Ascending aorta (tissue), 2 donors: ENCODE measurements at places on chromosomes 1 and 21.

GRCh38 chr1:227777646-227778045, 37.8 kb upstream of the PRSS38 start:
- DNase-seq: no peak

DNA sequence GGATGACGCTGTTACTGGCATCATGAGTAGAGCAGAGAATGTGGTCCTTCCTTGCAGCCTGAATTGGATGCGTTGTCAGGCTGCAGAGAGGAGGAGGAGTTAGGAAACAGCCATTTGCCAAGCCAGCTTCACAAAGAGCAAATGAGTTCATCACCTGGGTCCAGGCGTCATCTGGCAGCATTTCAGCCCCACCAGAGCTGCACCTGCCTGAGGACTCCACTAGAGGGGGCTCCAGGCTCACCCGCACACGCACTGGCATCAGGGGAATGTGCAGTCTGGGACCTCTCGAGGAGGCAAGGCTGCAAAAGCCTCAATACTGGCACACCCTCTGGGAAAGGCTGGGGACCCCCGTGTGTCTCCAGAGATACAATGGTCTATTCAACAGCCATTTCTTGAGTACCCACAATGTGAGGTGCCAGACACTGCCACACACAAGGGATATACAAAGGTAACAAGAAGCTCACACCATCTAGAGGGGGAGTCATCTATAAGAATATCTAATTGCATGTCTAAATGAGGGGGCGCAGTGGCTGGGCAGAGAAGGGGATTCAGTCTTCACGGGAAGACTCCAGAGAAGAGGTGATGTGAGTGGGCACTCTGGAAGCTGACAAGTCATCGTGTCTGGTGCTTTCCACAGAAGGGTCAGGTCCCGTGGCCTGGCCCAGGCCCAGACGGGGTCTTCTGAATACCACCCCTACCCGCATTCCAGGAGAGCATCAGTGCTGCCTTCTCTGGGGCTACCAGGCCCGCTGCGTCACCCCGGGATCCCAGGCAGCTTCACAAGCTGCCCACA, 53.5 kb upstream of the CNTN2 start:
- DNase-seq: no peak

- DNase-seq: no peak
Measured at GRCh38 chr1:5927506-5928370, 64.5 kb downstream of the NPHP4 start.

DNA sequence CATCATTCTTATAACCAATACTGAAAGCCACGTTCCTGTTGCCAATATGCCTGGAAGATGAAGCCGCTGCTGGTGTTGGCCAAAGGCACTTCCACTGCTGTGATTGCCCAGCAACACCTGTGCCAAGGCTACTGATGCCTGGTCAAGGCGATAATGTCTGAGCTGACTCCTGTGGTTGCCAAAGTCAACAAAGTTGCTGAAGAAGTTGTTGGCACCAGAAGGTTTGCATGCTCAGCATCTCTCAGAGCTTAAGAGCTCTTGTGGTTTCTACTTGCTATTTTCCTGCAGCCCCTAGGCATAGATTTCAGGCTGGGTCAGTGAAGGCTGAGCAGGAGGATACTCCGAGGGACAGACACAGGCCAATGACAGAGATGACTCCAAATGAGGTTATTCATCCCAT, 63.4 kb upstream of the RAB3GAP2 start:
- no peak for DNase-seq

DNA sequence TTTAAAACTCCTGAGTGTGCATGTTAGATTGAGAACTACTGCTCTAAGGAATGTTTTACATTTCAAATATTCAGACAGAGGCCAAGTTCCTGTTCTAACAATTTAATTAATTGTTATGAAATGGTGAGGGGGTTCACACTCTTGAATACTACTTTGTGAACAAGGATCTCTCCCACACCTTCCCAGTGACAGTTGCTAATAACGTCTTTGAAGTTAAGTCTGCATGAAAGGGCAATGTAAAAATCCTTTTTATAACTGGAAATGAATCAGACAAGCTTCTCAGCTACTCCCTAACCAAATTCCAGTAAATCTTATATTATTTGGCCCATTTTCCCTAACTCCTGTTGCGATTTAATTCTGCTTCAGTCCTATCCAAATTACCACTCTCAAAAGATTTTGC, 828.5 kb upstream of the ADAMTS5 start:
- no peak for DNase-seq

GRCh38 chr1:244409701-244410100, 42.0 kb downstream of the ADSS2 start:
- no peak for DNase-seq

GRCh38 chr1:230891413-230891812, 23.1 kb upstream of the C1orf198 start:
- DNase-seq: no peak

- DNase-seq: no peak
Measured at GRCh38 chr1:198880397-198880796, 241.6 kb downstream of the PTPRC start.

GRCh38 chr21:38417726-38418125, 80.6 kb downstream of the ERG start:
- no peak for DNase-seq

DNA sequence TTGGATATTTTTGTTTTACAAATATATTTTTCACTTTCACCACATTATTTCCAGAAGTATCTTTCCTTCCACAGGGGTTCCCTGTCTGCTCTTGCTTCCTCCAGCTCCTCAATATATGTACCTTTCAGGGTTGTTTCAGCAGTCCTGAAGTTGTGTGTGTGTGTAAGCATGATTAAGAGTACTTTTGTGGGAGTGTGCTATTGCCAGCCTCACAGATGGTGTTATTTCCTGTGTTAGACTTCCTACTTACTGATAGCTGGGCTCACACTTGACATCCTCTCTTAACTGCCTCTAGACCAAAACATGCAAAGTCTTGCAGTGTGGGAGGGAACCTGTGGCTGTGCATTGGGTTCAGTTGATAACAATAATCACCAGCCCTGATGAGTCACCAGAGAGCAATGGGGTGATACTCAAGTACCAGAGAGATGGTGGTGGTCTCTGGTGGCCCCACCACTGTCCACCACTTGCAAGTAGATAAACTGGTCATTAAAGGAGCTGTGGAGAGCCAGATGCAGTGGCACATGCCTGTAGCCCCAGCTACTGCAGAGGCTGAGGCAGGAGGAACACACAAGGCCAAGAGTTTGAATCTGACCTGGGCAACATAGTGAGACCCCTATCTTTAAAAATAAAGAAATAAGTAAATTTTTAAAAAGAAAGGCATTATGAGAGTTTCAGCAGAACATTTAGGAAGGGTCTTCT, 126.7 kb downstream of the NR5A2 start:
- DNase-seq: no peak

DNA sequence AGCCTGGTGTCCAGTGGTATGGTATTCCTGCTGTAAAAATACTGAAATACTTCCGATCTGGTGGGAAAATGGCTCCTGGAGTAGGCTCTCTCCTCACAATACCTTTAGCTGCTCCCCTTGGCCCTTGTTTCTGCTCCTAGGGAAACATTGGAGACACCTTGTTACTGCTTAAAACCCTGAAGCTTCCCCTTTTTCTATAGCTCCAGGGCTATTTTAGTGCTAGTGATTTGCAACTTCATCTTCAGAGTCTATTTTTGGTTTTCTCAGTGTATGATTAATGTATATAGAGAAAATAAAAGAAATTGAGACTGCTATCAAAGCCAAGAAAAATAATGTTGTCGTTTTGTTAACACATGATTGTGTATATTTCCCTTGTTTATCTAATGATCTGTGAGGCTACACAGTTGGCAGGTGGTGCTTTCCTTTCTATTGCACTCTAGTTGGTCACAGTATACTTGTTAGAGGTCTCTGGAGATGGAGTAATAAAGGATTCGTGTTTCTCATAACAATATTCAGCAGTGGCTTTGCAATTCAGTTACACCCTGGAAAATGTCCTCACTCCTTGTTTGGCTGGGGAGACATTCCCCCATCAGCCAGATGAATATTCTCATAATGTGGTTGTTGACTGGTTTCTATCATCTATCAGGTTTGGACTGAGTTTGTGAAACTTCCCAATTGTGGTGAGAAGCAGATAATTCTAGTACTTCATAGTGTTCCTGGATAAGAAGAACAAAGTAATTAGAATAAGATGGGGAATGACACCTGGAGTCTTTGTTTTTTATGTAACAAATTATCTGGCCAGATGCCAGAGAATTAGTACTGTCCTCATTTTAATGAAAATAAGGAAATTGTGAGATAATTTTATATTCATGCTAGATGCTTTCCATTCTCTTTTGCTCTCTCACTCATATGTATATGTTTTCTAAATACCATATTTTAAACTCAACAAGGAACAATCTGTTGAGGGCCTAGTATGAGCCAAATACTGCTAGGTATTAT, 44.8 kb upstream of the CACYBP start:
- no peak for DNase-seq

DNA sequence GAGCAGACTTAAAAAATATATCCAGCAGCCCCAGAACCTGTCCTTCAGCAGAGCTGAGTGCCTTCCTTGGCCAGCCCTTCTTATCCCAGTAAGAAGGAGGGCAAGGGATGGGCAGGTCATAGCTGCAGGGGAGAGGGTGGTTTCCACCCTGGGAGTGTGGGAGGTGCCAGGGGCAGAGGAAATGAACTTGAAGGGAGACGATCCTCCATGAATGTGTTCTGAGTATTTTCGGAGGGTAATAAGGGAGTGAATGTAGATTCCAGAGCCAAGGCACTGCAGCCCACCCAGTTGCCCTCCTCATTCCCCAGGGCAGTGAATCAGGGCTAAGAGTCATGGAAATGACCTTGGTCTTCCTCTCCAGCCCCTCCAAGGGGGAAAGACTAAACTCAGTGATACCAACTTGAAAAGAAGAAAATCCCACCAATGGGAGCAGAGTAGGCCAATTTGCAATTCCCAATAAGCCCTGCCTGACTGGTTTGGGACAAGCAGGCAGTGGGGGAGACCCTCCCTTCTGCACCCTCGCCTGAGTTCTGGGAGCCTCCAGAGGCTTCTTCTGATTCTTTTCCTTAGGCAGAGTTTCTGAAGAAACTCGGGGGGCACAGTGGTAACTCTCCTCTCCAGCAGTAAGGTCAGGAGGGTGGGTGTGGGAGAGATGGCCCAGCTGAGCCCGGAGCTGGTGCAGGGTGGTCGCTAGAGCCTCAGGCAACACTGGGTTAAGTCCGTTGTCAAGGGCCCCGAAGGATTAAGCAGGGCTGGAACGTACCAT, 4.2 kb downstream of the MYOG start:
- no peak for DNase-seq

DNA sequence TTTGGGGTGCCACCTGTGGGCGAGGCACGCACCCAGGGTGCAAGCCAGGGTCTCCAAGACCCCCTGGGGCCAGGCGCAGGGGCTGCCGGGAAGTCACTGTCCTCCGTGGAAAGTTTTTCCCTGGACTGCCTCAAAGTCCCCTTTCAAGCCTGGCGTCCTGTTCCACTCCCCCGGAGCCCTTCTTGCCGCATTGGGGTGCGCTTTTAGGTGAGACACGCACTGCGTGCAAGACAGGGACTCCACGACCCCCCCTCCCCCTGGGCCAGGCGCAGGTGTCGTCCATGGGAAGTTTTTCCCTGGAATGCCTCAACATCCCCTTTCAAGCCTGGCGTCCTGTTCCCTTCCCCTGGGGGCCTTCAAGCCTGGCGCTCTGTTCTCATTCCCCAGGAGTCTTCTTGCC, 137.1 kb downstream of the LIPI start:
- no peak for DNase-seq

GRCh38 chr1:19662313-19662712, 2.4 kb upstream of the HTR6 start:
- DNase-seq: no peak

DNA sequence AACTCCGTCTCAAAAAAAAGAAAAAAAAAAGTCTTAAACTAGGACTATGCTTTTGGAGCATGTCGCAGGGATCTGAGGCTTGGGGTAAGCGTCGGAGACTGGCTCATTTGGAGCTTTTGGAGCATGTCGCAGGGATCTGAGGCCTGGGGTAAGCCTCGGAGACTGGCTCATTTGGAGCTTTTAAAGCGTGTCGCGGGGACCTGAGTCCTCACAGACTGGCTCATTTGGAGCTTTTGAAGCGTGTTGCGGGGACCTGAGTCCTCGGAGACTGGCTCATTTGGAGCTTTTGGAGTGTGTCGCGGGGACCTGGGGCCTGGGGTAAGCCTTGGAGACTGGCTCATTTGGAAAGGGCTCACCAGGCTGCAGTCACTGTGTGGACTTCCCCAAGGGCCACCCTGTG, 13.6 kb upstream of the TSPEAR start:
- DNase-seq: no peak

DNA sequence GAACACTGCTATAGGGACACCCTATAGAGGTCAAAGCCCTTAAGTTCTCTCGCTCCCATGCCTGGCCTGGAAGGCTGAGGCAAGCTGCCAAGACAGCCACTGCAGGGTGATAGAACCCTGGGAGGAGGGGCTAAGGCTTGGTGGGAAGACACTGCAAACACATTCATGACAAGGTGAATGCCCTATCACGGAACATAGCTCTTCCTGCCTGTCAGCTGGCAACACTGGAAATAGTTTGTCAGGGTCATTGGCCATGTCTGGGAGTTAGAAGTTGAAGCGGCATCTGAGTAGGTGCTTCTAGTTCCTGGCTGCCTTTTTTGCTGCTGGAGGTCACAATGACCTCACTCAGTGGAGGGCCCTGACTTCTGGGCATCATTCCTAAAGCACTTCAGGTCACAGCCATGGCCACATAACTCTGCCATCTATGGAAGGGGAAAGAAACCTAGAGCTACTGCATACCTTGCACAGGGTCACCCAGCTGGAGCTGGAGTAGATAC, 4.2 kb downstream of the FABP3 start:
- DNase-seq: no peak

- no peak for DNase-seq
Measured at GRCh38 chr1:167206166-167206835, 14.4 kb upstream of the POU2F1 start.

DNA sequence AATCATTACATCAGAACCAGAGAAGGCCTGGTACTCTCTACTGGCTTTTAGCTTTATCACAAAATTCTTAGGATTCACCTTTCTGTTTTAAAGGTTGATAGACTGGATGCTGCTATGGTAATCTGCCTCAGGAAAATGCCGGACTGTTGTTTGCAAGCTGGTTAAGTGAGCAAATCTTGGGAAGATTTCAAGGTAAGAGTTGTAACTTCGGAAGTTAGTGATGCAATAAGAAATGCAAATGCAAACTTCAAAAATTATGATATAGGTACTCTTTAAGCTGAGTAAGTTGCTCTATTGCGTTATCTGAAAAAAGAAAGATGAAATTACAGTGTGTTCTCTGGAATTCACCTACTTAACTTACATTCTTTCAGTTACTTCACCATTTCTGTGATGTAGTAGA, 4.4 kb upstream of the SLC16A1 start:
- DNase-seq: no peak

- DNase-seq: no peak
Measured at GRCh38 chr1:174666248-174666647, 218.5 kb downstream of the GPR52 start.

DNA sequence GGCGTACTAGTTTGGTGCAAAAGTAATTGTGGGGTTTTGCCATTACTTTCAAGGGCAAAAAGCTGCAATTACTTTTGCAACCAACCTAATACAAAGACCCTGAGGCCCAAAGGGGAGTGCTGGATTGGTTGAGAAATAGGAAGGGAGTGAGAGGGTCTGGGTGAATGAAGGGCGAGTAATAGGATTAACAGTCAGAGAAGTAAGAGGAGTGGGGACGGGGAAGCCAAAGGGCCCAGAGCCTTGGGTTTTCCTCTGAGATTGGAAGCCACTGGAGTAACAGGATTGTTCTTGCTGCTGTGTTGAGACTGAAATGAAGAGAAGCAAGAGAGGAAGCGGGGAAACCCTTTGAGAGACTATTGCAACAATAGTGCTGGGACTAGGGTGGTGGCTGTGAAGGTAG, 19.0 kb upstream of the PRELP start:
- DNase-seq: no peak

GRCh38 chr21:46366966-46367365, 43.0 kb downstream of the PCNT start:
- no peak for DNase-seq

- DNase-seq: no peak
Measured at GRCh38 chr1:87834941-87835340, 506.3 kb downstream of the LMO4 start.
